Sciatic nerve (tissue), 2 donors: ENCODE measurements at places on chromosomes 5 and 9. TPM values are rescaled to one million over a fixed set of nuclear protein-coding genes. Genes with fewer than 3 reads are reported as not detected.

GRCh38 chr5:176837707-176838115 is 27.4 kb downstream of the UNC5A start:
- peak; percentile 91 for DNase-seq

The GABBR2 gene
- 0.49 TPM for total RNA-seq

DNA sequence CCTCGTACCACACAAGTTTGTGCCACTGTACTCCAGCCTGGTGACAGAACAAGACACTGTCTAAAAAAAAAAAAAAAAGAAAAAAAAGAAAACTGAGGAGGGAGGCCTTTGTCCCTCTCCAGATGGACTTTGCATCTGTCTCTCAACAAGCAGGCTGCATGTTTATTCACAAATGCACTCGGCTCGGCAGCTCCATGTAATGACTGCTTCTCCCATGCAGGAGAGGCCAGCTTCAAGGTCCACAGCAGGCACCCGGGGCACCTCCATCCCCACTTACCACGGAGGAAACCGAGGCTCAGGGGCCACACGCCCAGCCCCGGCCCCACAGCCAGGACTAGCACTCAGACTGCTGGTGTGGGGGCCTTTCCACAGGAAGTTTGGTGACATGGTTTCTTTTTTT is 13.1 kb upstream of the NCS1 start:
- DNase-seq = no peak

DNA sequence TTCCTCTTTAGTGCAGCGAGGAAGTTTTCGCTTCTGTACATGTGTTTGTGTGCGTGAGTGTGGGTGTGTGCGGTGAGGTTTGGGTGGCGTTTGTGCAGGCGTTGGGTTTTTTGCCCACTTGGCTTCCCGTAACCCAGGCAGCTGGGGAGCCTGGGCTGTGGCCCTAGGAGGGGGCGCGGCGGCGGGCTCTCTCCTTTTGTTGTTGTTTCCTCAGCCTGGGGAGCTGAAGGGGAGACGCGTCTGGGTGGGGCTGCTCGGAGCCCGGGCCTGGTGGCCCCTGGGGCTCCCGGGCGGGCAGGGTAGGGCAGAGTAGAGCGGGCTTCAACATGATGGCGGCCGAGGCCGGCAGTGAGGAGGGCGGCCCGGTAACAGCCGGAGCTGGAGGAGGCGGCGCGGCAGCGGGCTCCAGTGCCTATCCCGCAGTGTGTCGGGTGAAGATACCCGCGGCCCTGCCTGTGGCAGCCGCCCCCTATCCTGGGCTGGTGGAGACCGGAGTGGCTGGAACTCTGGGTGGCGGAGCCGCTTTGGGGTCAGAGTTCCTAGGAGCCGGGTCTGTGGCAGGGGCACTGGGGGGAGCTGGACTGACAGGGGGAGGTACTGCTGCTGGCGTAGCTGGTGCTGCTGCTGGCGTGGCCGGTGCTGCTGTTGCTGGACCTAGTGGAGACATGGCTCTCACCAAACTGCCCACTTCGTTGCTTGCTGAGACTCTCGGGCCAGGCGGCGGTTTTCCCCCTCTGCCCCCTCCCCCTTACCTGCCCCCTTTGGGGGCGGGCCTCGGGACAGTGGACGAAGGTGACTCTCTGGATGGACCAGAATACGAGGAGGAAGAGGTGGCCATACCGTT is 665 bp downstream of the RASA1 start:
- peak; percentile 80 for DNase-seq

GRCh38 chr9:34431667-34432066 is 26.7 kb downstream of the FAM219A start:
- no peak for DNase-seq

DNA sequence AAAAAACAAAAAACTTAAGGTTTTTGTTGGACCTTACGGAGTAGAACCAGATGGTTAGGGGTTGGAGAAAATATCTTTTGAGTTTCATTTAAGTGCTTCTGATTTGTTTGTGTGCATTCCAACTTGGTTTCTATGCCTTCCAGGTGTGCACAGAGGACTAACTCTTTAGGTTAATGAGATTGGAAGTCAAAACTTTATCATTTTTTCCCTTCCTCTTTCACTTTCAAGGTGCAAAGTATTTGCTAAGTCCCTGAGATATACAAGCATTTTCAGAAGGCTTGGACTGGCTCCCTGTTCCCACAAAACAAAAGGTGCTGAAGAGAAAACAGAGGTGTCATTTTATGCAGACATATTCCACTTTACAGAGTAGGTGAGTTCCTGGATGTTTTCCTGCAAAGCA is 30.3 kb upstream of the CER1 start:
- no peak for DNase-seq

The ZNF169 gene
- total RNA-seq = 11.8 TPM

DNA sequence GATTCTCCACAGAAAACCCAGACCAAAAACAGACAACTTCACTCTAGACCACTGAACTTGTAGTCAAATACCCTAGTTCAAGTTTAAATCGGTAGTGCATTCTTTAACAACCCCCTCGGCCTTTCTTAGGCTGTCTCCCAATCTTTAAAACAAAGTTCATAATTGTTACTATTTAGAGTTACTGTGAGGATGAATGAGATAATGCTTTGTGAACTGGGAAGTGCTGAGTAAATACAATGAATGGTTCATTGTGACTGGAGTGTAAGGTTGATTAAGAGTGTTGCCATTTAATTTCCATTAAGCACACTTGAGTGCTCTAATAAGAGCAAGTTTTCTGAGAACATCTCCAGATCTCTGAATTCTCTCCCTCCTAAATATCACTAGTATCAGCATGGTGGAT is 228.8 kb upstream of the PIK3R1 start:
- DNase-seq = no peak

The SLC22A4 gene
- 5.7 TPM for total RNA-seq

The QSOX2 gene
- 7.5 TPM for total RNA-seq

GRCh38 chr9:92147030-92147851 is 32.0 kb upstream of the SPTLC1 start:
- no peak for DNase-seq

The RAB24 gene
- total RNA-seq = 24.4 TPM

GRCh38 chr5:5306696-5307095 is 115.8 kb upstream of the ICE1 start:
- no peak for DNase-seq

- DNase-seq = peak; percentile 66
Measured at GRCh38 chr9:128470560-128470959, 14.8 kb downstream of the ODF2 start.

The CMBL gene
- total RNA-seq = 17.5 TPM

DNA sequence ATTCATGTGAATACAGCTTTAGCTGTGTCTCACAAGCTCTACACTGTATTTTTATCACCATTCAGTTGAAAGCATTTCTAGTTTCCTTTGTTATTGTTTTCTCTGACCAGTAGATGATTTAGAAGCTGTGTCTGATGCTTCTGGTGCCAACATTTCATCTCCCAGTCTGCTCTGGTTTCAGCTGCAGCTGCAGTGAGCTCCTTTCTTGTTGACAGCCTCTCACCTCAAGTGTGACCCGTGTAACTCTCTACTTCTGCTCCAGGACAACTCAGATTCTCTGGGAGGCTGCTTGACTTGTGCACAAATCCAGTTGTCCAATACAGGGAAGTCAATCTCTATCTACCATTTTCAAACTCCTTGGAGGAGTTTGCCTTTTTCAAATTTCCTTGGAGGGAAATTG is 504.8 kb downstream of the DIRAS2 start:
- DNase-seq = no peak

DNA sequence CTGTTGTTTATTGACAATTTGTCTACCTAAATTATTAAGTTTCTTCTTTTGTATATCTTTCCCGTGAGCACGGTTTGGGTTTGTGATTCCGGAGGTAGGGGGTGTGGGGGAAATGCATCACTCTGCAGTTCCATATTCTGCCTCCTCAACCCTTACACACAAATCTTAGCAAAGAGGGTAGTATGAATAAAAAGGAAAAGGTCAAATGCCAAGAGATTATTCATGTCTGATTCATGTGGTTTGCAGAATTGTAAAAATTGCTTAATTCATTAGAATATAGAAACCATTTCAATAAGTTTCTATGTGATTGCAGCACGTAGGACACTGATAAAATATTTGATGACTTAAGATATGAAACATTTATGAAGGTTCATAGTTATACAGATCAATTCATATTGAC is 601.9 kb downstream of the SEMA5A start:
- DNase-seq = no peak

- no peak for DNase-seq
Measured at GRCh38 chr5:106167766-106168165, 1503.0 kb downstream of the EFNA5 start.

- no peak for DNase-seq
Measured at GRCh38 chr5:90690307-90690706, 131.7 kb downstream of the ADGRV1 start.

GRCh38 chr9:134291961-134292871 is 34.0 kb upstream of the RXRA start:
- DNase-seq = no peak

DNA sequence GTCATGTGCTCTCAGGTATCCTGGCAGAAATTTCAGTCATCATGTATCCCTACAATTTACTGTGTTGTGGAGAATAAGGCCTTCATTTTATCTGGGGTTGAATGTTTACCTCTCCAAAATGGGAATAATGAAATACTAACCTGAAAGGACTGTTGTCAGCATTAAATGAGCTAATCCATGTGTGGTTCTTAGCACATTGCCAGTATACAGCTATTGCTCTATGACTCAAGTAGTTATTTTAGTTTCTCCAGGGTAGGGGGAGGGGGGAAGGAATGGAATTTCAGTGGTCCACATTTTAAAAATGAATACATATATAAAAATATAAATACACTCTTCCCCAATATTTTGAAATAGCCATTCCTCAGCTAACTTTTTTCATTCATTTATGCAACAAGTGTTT is 3.5 kb downstream of the PAM start:
- no peak for DNase-seq

DNA sequence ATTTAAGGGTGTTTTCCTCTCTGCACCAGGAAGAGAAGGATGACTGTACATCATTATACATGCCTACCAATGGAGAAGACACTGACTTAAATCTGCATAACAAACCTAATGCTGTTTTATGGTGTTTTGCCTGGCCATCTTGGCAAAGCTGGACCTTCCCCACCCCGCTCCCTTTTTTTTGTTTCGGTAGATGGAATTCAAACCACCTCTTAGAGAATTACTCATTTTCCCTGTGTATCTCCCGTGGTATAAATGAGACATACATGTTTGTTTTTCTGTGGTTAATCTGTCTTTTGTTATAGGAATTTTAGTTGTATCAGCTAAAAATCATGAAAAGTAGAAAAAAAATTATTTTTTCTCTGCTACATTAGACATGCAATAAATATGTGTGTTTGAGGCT is 28.8 kb downstream of the IL12B start:
- no peak for DNase-seq

- no peak for DNase-seq
Measured at GRCh38 chr9:70080481-70081119, 37.0 kb downstream of the MAMDC2 start.

GRCh38 chr5:38576961-38577684 is 20.7 kb upstream of the LIFR start:
- DNase-seq = no peak

The ACTBL2 gene
- total RNA-seq = not detected

DNA sequence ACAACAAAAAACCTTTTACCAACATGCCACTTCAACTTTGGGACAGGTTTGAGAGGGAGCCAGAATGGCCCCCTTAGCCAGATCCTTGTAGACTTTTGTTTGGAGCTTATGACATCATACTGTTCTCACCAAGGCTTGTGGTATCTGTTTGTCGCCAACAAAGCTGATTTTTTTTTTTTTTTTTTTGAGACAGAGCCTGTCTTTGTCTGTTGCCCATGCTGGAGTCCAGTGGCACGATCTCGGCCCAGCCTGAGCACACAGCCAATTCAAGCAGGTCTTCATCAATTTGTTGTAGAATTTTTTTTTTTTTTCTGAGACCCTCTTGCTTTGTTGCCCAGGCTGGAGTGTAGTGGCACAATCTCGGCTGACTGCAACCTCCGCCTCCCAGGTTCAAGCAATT is 26.4 kb upstream of the NTNG2 start:
- DNase-seq = no peak

- no peak for DNase-seq
Measured at GRCh38 chr9:133585481-133586351, 23.5 kb downstream of the FAM163B start.

- DNase-seq = no peak
Measured at GRCh38 chr9:70481471-70481870, 67.0 kb upstream of the KLF9 start.

The CTSL gene
- 162 TPM for total RNA-seq

DNA sequence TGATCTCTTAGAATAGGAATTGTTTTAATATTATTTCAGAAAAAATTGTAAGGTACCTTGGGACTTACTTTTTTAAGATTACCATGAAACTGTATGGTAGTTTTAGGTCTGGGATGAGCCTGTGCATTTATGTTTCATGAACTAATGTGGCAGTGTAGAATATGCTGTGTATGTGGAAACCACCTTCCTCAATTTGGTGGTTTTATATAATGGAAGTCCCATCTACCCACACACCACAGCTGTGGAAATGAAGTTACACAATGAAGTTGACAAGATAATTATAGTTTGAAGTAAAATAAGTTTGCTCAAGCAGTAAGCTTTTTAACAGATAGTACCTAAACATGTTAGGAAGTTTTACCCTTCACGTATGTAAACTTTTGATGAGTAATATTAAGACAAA is 24.4 kb downstream of the WDR36 start:
- no peak for DNase-seq

The FOXD4L3 gene
- not detected for total RNA-seq

The PCDHB4 gene
- total RNA-seq = 12.2 TPM

- no peak for DNase-seq
Measured at GRCh38 chr9:13728917-13729811, 449.7 kb upstream of the MPDZ start.

DNA sequence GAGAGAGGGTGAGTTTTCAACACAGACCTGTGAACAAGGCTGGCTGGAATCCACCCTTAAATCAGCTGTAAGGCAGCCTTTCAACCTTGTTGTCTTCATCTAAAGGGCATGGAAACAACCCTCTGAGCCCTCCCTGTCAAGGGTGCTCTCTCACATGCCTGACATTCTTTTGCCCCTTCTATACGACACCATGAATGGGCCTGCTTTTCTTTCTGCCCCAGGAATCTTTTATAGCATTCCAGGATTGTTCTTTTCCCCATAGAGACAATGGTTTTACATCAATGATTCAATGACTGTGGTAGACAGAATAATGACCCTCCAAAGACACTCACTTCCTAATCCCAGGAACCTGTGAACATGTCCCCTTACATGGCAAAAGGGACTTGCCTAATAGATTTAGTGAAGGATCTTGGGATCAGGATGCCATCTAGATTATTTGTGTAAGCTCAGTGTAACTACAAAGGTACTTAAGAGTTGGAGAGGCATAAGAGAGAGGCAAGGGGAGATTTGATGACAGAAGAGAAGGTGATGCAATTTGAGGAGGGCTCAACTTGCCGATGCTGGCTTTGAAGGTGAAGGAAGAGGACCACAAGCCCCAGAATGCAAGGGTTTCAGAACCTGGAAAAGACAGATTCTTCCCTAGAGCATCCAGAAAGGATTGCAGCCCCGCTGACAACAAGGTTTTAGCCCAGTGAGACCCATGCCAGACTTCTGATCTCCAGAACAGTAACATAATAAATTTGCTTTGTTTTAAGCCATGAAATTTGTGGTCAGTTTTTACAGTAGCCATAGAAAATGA is 29.2 kb upstream of the HMHB1 start:
- no peak for DNase-seq

The CEL gene
- 2.7 TPM for total RNA-seq
